Activated CD4-positive, alpha-beta T cell treated with anti-CD3 and anti-CD28 coated beads, Interleukin-2, amount 50 U/mL, for 24 hours (primary cell): ENCODE measurements at places on chromosomes 4 and X.

DNA sequence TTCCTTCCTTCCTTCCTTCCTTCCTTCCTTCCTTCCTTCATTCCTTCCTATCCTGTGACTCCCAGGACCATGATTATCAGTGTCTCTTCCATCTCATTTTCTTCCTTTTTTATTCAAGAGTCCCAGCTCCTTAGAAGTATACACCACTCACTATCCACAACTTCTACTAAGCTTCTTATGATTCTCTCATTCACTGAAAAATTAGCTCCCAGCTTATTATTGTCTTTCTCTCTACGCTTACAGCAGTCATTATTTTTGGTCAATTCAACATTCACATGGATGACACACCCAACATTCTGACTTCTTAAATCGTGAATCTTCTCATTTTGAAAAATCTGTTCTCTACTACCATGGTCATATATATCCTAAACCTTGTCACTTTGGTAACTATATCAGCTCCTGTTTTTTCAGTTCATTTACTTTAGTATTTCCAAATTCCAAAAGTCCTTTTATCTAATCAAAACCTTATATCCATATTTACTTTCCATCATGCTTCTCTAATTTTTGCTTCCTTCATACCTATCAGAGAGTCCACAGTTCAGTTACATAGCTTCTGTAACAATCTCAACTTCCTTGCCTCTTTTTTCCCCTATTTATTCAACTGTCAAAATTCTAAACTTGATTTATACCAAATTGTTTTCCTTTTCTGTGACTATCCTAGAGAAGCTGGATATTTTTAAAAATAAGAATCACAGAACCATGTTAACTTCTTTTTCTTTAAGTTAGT is 677.5 kb downstream of the RAPGEF2 start:
- no peak for DNase-seq

GRCh38 chr4:7658341-7659204 is 223.8 kb upstream of the PSAPL1 start:
- no peak for DNase-seq

DNA sequence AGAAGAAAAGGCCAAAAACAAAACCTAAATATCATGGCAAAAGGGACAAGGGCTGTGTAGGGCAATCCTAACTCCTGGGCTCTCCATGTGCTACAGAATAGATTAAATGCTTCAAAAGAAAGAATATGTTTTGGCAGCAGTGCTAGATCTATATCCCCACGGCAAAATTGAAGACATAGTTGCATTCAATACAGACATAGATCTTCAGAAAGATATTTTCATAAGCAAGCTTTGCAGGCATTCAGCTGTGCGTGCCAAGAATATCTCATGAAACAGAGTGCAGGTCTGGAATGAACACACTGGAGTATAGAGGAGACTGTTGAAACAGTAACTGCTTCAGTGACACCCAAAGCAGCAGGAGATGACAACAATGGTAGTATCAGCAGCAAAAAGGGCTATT is 1476.9 kb downstream of the ARAP2 start:
- DNase-seq = no peak

GRCh38 chr4:24720436-24720835 is 74.9 kb upstream of the SOD3 start:
- DNase-seq = no peak

- no peak for DNase-seq
These were observed 11.4 kb upstream of the TREX2 start for GRCh38 chrX:153457136-153457825.

DNA sequence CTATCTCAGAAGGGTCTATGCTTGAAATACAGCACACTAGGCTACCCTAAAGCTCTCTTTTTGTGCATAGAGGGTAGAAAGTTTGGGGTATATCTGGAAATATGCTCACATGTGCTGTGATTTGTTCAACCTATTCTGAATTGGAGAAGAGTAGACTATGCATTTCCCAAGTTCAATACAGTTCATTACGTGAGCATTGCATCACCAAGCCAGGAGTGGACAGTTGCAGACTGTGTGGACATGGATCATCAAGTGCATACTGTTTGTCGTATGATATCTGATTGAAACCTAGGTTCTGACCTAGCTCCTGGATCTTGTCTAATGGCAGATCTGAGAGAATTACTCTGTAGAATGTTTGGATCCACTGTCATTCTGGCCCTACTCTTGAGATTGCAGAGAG is 161.1 kb downstream of the FRAS1 start:
- DNase-seq = no peak

GRCh38 chr4:38857354-38858096 is 908 bp upstream of the TLR6 start:
- DNase-seq = peak; percentile 31

GRCh38 chr4:22237155-22237751 is 278.6 kb downstream of the ADGRA3 start:
- no peak for DNase-seq

DNA sequence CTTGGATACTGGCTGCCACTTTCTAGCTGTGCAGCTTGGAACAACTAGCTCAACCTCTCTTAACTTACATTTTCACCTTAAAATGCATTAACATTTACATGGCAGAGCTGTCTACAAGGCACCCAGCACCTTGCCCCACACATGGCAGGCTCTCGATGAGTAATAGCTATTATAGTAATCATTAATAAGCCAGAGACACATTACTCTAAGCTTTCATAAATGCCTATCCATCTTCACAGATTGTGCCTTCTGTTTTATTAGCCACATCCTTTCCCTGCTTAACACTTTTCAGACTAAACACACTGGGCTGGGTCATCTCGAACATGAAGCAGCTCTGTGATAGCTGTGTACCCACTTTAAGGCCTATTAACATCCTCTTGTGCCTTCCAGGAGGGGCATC is 83.8 kb upstream of the UCP1 start:
- DNase-seq = no peak

- DNase-seq = no peak
These were observed 14.1 kb downstream of the FAT1 start for GRCh38 chr4:186709517-186709916.

- no peak for DNase-seq
These were observed 324.0 kb downstream of the STPG2 start for GRCh38 chr4:97819294-97819693.

- no peak for DNase-seq
These were observed 66.0 kb upstream of the GEMIN8 start for GRCh38 chrX:14095702-14096101.

DNA sequence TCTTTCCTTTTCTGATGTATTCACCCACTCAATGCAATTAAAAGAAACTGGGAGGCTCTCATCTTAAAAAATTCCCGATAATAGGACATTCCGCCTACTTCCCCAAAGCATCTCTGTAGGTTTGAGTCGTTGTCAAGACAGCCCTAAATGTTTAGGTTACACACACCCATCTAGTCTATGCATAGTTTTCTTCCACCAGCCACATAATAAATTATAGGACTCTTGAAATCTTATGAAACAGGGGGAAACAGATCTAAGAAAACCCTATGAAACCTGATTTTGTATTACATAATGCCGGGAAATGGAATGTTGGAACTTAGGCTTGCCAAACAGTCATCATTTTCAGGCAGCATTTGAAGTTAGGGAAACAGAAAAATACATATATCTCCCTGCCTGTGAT is 150.0 kb downstream of the PRKX start:
- DNase-seq = no peak
